ENCODE measurements at places on chromosomes 12 and 14. TPM values are rescaled to one million over a fixed set of nuclear protein-coding genes. Genes with fewer than 3 reads are reported as not detected.
A peak's percentile ranks its signal among the peaks of the same experiment; 100 is the strongest.

DNA sequence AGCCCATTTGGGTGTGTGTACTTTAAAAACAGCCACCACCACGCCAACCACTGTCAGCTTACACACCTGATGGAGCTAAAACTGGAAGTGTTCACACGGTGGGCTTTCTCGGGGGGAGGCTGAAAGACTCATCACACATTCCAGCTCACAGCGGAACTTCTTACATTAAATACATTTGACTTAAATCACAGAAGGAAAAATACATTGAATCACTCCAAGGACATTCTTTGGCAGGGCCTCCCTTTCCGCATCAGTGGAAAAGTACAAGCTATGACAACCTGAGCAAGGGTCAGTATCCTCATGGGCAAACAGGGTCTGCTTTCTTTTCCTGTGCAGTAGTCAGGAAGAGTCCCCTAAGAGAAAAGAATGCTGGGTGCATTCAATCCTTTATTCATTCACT is 31.0 kb upstream of the TC2N start:
- no peak overlapping the region for H3K27ac ChIP-seq
- no peaks in the 10 kb centered on the region for H3K27me3 ChIP-seq
- H3K36me3 ChIP-seq: no peaks in the 10 kb centered on the region
- H3K4me1 ChIP-seq: peaks cover 3% of the 10 kb centered on the region

DNA sequence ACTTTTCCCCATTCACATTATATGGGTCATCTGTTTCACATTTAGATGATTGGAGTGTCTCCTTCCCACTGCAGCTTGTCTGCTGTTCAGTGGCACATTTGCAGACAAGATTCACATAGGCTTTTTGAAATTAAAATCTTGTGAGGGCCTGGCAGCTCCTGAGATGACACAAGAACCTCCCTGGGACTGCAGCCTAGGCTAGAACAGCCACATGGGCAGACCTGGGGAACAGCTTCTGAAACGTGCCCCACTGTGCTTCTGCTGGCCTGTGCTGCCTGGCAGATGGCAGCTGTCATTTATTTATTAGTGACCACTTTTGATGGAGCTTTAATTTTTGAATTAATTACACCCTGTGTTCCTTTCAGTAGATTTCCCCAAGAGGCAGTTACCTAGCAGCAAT is 137.4 kb downstream of the GRIP1 start:
- no peaks in the 10 kb centered on the region for H3K36me3 ChIP-seq
- 0 out of 2 replicates have a peak, but pooled peaks cover 4% of the 10 kb centered on the region for H3K4me1 ChIP-seq
- H3K27me3 ChIP-seq: no peaks in the 10 kb centered on the region
- H3K27ac ChIP-seq: no peak overlapping the region

GRCh38 chr12:62426089-62426488 is 40.5 kb upstream of the MON2 start:
- no peaks in the 10 kb centered on the region for H3K36me3 ChIP-seq
- H3K27me3 ChIP-seq: no peaks in the 10 kb centered on the region

The TPH2 gene
- 1.0 TPM for total RNA-seq

DNA sequence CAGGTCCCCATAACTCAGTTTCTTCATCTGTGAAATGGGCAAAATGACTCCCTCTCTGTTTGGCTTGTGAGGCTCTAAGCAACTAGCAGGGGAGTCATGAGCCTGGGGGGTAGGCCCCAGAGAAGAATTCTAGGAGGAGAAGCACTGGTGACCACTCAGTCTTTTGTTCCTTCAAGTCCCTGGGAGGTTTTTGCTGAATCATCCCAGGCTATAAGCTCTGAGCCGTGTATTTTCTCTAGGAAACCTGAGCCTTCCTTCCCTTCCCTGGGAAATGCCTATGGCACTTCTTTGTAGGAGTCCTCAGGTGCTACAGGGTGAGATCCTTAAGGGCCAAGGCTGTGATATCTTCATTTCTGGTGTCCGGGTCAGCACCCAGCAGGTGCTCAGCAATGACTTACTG is 4.5 kb downstream of the RPH3A start:
- H3K27ac ChIP-seq: no peak overlapping the region
- H3K36me3 ChIP-seq: no peaks in the 10 kb centered on the region
- H3K4me3 ChIP-seq: no peak overlapping the region

The PABPN1 gene
- 110 TPM for total RNA-seq

GRCh38 chr14:53183056-53183455 is 29.9 kb upstream of the DDHD1 start:
- H3K27ac ChIP-seq: no peak overlapping the region
- no peaks in the 10 kb centered on the region for H3K27me3 ChIP-seq
- peaks cover 10% of the 10 kb centered on the region for H3K4me1 ChIP-seq
- DNase-seq: peak; percentile 18

The RHEBL1 gene
- 6.7 TPM for total RNA-seq

The TSHR gene
- total RNA-seq: not detected

- no peaks in the 10 kb centered on the region for H3K36me3 ChIP-seq
- no peaks in the 10 kb centered on the region for H3K27me3 ChIP-seq
- DNase-seq: no peak
- H3K27ac ChIP-seq: no peak overlapping the region
- no peaks in the 10 kb centered on the region for H3K4me1 ChIP-seq
- no peak overlapping the region for H3K4me3 ChIP-seq
Observed at GRCh38 chr14:88210426-88210825, 112.6 kb downstream of the KCNK10 start.
